ENCODE measurements at places on chromosomes 1 and 21. TPM values are rescaled to one million over a fixed set of nuclear protein-coding genes. Genes with fewer than 3 reads are reported as not detected.

Gene LRRC53
- not detected for total RNA-seq

Gene S100A7
- not detected for total RNA-seq

Gene ENAH
- 229 TPM for total RNA-seq

Gene CD52
- total RNA-seq: 3.8 TPM

Gene BCL2L15
- not detected for total RNA-seq

Gene ADAMTS4
- 7.3 TPM for total RNA-seq

Gene PALMD
- total RNA-seq: 15.4 TPM

Gene SYDE2
- total RNA-seq: 94.7 TPM

Gene SYT6
- 0.83 TPM for total RNA-seq

Gene ASCL5
- total RNA-seq: not detected

Gene ITGB2
- 110 TPM for total RNA-seq

Gene NT5C1A
- total RNA-seq: not detected

Gene OLFML3
- total RNA-seq: 73.7 TPM

Gene GPR37L1
- total RNA-seq: not detected

Gene FAM167B
- total RNA-seq: 0.83 TPM

Gene PRMT2
- total RNA-seq: 148 TPM

Gene RYR2
- total RNA-seq: 30.4 TPM

Gene CYP4Z1
- 1.4 TPM for total RNA-seq

Gene HAO2
- not detected for total RNA-seq

Gene EDEM3
- total RNA-seq: 30.0 TPM

Gene OR2G6
- not detected for total RNA-seq

Gene HES5
- total RNA-seq: 0.19 TPM

Gene GJA4
- 29.4 TPM for total RNA-seq

Gene SDE2
- total RNA-seq: 22.5 TPM

Gene C1orf185
- not detected for total RNA-seq

Gene CCDC27
- not detected for total RNA-seq

Gene FCN3
- 16.6 TPM for total RNA-seq
